ENCODE measurements at places on chromosomes 3 and 15.

DNA sequence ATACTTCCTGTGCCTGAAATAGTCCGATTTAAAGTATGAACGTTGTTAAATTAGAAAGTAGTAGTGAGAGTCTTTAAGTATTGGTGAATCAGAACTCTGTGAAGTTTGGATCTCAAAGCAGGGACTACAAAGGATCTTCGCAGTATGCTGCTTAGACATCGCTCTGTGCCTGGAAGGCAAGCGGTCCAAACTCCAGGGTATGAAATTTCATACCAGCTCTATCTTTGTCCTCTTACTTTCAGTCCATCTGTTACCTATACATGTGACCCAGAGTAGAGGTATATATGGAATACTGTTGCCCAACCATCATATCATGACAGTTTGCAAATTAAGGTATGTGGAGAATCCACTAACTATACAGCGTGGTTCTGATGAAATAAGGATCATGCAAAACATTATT, 34.5 kb downstream of the VPS8 start:
- no peak for DNase-seq

DNA sequence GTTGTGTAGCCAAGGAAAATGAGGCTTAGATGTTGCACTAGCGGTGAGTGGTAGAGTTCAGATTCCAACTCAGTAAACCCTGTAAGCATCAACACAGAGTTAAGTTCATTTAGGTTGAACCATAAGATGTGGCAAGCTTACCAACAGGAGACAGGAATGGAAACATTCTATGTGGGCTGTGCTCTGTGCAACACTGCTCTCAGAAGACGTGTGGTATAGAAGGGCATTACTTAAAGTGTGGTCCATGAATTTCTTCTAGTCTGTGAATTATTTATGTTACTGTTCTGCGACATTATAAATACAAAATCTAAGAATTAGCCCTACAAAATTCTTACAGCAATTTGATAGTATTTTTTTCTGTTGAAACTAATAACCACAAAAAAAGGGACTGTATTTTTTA, 213.3 kb downstream of the GRM7 start:
- DNase-seq = no peak

DNA sequence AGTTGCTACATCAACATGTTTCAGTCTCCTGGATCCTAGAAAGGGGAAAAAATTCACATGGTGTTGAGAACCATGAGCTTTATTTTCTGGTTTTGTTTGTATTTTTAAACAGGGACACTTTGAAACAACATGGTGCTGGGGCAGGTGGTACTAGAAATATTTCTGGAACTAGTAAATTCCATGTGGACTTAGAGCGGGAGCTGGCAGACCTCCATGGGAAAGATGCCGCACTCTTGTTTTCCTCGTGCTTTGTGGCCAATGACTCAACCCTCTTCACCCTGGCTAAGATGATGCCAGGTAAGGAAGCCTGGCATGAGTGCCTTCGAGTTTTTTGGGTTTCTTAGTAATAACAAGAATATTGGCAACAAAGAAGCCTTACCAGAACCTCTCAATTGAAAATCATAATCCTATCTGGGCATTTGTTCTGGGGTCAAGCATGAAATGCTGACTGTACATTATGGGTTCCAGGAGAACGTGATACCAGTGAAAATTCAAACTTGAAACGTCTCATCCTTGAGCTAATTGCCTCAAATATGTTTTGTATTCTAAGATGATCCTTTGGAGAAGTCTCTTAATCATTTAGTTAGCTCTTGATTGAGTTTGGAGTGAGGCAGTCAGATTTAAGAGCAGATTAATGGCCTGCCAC, 7.9 kb downstream of the ALAS1 start:
- DNase-seq = no peak

- peak; percentile 66 for DNase-seq
These were observed 143.9 kb downstream of the GABRB3 start for GRCh38 chr15:26628879-26629529.

GRCh38 chr15:66503780-66504562, 684 bp downstream of the RPL4 start:
- no peak for DNase-seq

DNA sequence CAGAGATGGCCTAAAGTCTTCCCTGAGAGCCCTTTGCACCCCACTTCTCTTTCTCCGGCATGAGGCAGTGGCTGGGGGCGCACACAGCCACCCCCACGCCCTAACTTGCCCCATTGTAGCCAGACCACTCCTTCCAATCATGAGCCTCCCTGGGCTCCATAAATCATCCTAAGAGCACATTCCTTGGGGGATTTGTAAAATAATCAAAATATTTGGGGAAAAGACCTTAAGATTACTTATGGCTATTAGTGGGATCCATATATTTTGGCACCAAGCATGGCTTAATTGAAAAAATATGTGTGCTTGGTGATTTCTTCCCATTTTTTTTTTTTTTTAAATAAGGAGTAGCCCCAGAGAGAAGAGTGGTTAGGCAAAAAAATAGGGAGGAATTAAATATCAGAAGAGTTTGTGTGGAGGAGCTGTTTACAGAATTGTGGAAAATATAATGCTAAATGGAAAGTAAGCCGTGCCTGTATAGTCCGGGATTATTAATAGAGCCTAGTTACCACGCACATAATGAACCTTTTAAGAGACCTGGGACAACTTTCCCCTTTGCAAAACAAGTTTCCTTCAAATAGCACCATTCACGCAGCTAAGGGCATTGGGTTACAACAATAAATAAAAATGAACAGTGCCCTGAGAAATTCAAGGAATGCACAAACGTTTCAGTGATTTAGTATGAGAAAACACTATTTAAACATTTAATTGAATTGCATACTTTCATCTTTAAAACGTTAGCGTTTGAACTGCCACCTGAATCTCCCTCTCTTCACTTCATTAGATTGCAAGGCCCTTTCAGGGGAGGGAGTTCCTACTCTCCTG, 46.1 kb downstream of the SMAD6 start:
- DNase-seq = no peak

GRCh38 chr3:70182166-70182565, 130.3 kb downstream of the MDFIC2 start:
- DNase-seq = no peak

DNA sequence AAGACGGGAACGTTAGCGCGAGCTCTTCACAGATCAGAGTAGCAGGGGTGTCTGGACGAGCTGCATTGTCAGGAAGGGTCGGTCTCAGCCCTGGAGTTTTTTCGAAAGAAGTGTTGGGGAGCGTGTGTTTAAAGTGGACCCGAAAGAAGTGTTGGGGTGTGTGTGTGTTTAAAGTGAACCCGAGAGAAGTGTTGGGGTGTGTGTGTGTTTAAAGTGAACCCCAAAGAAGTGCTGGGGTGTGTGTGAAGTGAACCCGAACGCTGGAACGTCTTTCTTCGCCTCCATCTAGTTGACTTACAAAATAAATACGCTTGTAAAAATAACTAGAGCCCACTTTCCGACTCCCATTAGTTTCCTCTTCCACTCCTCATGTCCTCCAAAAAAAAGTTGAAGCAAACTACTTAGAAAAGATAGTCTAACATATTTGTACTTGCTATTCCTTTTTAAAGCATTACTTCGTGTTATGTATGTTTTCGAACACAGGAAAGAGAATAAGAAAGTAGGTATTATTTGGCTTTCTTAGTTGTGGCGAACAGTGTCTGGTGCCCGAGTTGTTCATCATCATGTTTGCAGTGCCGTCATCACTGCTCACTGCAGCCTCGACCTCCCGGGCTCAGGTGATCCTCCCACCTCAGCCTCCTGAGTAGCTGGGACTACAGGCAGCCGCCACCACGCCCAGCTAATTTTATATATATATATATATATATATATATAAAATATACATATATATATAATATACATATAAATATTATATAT, 1.0 kb downstream of the LRCH3 start:
- no peak for DNase-seq

DNA sequence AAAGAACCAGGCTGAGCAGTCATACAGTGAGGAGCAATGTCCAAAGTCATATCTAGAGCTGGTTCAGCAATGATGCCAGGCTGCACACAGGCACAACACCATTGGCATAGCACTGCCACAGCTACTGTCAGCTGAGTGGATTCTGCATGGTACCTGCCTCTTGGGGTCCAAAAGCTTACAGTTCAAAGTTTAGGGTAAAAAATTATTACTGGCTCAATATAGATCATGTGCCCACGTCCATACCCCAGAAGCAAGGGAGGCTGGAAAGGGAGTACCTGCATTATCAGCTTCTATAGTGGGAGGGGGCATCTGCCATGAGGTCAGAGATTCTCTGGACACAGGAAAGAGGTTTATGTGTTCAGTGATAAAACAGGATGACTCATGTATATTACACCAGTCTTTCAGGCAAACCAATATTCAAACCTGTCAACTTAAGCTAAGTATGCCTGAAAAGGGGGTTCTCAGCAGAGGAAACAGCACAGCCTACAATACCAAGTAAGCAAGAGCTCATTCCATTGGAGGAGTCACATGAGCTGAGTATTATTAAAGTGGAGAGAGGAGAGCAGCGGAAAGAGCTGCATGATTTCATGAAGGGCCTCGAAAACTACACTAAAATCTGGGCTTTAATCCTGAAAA, 99.0 kb downstream of the ANO10 start:
- DNase-seq = no peak

- no peak for DNase-seq
These were observed 73.9 kb downstream of the LSM3 start for GRCh38 chr3:14252321-14253021.

- peak; percentile 47 for DNase-seq
These were observed 309.7 kb downstream of the LSAMP start for GRCh38 chr3:116135457-116136085.

DNA sequence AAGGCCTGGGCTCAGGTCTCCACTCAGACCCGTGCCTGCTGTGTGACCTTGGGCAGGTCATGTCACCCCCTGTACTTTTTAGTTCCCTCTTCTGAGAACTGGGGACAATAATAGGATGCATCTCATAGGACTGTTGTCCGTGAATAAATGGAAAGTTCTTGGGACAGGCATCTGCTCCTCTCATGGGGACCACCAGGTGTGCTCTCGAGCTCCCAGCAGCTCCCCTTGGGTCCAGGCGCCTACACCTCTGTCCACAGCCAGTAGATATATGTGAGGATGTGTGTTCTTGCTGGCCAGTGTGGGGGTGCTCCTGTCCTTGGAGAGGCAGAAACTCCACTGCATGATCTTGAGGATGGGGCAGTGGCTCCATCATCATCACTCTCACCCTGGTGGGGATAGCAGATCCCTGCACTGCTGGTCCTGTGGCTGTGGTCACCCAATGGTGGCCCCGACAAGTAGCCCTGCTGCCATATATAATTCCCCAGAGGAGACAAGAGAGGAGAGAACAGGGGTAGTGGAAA, 257.6 kb upstream of the TLE3 start:
- DNase-seq = no peak

DNA sequence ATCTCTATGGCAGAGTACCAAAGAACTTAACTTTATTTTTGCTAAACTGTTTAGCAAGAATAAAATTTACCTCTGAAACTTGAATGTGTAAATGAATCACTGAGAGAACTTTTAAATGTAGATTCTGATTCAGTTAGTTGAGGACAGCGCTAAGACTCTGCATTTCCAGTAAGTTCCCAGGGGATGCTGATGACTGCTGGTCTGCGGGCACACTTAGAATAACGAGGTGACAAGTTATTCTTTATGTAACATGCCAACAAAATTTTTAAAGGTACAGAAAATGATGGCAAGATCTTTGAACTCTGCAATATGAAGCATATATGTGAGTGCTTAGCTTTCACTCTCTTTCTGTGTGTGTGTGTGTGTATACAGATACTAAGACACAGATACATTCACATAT, 56.4 kb downstream of the TGFBR2 start:
- DNase-seq = no peak

DNA sequence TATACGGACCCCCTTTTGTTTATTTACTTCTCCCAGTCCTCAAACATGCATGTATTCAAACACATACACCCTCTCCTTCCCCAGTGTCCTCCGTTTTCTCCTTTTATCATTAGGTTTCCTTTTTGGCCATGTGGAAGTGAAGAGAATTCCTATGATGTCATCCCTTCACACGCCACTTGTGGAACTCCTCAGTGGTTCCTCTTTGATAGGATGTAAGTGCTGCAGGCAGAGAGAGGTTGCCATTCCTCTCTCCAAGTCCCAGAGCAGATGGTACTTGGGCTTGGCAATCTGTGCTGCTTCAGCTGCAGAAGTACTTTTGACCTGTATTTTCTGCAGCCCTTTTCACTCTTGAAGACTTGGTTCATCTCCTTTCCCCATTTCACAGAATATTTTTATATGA, 32.9 kb upstream of the CRTC3 start:
- no peak for DNase-seq

GRCh38 chr15:98745650-98746374, 97.5 kb downstream of the IGF1R start:
- no peak for DNase-seq

- DNase-seq = no peak
These were observed 155.8 kb downstream of the TLE3 start for GRCh38 chr15:69941706-69942495.

- DNase-seq = no peak
These were observed 52.5 kb upstream of the ATP2B2 start for GRCh38 chr3:10557781-10558373.

GRCh38 chr3:60307562-60308199, 943.6 kb downstream of the FHIT start:
- DNase-seq = no peak

DNA sequence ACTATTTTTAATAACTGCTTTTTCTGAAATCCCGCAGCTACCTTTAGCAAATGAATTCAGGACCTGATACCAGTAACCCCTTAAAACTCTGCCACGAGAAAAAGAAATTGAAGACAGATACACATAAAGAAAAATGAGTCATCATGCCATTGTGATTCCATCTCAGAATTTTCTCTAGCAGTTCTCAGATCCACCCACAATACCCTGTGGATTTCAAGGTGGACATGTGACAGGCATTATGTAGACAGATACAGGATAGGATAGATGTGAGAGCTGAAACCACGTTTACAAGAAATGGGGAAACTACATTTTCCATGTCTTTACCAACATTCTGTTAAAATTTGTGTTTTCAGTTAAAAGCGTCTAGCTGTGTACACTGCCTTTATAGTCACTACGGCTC, 291.9 kb upstream of the NR2F2 start:
- DNase-seq = no peak

- no peak for DNase-seq
These were observed 996 bp downstream of the HCN4 start for GRCh38 chr15:73367624-73368300.

DNA sequence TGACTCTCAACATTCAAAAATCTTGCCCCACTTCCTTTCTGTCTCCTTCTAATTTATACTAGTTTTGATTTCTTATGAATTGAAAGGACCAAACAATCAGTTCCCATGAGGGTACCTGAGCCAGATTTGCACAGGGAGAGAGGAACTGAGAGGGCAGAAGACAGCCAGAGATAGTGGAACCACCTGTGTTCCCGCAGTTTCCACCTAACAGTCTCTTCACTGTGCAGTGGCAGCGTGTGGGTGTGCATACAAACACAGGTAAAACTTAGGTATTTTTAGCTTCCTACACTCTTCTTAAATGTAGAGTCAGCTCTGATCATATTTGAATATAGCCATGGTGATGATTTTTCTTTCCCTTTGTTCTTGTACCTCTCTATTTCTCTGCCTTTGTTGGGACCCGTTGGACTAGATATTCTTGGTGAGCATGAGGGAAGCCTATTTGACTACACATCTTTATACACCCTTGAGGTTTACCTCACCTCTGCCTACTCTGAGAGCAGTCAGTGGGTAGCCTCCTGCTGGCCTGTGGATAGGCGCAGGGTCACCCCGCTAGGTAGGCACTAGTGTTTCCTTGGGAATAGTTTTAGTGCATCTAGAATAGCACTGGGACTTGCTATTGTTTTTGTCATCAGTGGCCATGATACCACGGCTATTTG, 58.8 kb downstream of the MAP3K13 start:
- DNase-seq = no peak

- DNase-seq = no peak
These were observed 21.1 kb downstream of the NRROS start for GRCh38 chr3:196660381-196661166.

- DNase-seq = no peak
These were observed 235.9 kb downstream of the LPP start for GRCh38 chr3:188389711-188390342.

Data from left hindlimb (tissue), 1 donor.